Stimulated activated CD4-positive, alpha-beta T cell treated with anti-CD3 and anti-CD28 coated beads, Interleukin-1b, Interleukin-23, amount 100 ng/mL, for 1 hour (primary cell): ENCODE measurements at places on chromosomes 3 and 15.

- no peak for DNase-seq
Observed at GRCh38 chr3:195884691-195885035, 23.7 kb downstream of the TNK2 start.

DNA sequence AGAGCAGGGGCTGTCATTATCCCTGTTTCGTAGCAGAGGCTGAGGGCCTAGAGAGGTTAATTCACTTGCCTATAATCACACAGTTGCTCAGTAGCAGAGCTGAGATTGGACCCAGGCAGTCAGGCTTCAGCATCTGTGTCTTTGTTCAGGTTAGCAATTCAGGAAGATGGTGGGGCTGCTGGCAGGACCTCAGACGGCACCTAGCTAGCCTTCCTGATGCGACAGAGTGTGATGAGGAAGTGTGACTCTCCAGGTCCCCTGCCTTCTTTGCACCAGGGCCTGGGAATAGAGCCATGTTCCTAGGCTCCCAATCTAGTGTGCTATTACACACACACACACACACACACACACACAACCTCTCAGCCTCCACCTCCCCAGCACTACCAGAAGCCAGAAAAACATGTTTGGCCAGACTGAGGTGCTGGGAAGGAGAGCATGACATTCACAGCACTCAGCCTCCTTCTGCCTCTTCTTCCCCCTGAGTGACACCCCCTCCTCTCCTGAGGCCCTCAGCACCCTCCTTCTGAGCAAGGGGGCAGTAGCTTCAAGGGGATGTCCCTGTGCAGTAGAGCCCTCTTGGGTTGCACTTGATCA is 88.9 kb downstream of the TLE3 start:
- no peak for DNase-seq

DNA sequence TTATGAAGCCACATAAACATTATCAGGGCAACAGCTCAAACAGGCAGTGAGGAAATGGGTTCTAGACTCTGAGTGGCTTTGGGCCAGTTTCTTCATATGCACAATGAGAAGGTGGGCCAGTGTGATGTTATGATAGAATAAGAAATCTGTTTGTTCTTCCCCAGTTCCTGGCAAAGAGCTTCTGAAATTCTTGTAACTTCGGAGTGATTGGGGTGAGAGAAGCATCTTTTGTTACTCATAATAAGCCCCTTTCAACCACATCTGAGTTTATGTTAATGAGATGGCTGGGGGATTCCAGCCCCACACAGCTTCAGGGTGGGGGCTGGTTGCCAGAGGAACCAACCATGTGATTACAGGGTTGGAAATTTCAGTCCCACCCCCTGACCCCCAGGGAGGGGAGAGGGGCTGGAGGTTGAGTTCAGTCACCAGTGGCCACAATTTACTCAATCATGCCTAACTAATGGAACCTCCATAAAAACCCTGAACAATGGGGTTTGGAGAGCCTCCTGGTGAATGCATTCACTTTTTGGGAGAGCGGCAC is 57.0 kb upstream of the FRMD4B start:
- no peak for DNase-seq

DNA sequence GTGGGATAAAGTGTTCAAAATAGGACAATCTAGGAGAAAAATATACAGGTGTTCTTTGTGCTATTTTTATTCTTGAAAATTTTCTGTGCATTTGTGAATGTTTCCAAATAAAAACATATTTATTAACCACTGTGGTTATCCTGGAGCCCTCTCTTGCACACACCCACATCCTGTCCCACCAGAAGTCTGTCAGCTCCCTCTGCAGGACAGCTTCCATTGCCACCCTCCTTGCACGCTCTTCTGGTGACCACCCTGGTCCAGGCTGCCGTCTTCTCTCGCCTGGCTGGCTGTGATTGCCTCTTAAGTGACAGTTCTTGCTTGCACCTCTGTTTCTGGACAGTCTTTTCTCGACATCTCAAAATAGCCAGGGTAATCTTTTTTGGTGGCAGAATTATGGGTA is 394.0 kb downstream of the LRTM1 start:
- no peak for DNase-seq

DNA sequence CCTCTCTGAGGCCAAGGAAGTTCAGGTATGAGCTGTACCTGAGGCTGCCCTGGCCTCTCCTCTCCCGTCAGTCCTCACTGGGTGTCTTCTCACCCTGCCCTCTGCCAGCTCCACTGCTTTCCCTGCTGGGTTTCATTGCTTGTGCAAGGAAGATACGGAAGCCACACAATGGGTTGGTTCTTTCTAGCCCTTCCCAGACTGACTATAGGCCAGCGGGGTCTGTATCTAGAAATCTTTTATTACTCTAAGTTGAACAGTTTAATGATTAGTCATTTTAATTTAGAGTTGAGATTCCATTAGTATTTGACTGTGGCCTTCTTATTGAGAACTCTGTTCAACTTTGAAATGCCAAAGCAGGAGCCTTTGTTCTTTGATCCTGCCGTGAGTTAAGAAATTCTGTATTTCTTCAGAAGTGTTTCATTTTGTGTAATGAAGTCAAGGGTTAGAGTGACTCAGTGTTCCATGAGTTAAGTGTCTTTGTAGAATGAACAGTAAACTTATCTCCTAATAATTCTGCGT is 16.2 kb downstream of the C3orf62 start:
- no peak for DNase-seq

- no peak for DNase-seq
Observed at GRCh38 chr3:10526366-10526765, 21.0 kb upstream of the ATP2B2 start.

- no peak for DNase-seq
Observed at GRCh38 chr15:48006031-48006511, 114.7 kb upstream of the SLC24A5 start.

GRCh38 chr15:67024998-67025368 is 40.4 kb upstream of the SMAD3 start:
- DNase-seq: no peak

- no peak for DNase-seq
Observed at GRCh38 chr3:34056951-34057390, 258.5 kb downstream of the PDCD6IP start.

DNA sequence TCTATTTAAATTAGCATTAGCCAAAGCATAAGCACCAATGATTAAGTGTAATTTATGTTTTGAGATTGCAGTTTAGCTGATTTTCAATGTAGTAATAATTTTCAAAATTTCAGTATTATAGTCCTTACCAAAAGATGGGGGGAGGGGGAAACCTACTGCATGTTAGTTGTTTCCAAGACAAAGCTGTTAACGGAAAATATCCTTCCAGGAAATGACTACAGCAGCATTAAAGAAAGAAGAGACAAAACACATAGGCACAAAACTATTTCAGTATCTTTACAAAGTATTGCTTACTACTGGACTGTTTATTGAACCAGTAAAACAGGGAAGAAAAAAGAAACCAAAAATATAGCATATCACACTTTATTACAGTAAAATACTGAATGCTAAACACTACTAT is 10.5 kb downstream of the BNIP2 start:
- DNase-seq: no peak

- DNase-seq: no peak
Observed at GRCh38 chr3:171375666-171376595, 84.3 kb downstream of the TNIK start.

DNA sequence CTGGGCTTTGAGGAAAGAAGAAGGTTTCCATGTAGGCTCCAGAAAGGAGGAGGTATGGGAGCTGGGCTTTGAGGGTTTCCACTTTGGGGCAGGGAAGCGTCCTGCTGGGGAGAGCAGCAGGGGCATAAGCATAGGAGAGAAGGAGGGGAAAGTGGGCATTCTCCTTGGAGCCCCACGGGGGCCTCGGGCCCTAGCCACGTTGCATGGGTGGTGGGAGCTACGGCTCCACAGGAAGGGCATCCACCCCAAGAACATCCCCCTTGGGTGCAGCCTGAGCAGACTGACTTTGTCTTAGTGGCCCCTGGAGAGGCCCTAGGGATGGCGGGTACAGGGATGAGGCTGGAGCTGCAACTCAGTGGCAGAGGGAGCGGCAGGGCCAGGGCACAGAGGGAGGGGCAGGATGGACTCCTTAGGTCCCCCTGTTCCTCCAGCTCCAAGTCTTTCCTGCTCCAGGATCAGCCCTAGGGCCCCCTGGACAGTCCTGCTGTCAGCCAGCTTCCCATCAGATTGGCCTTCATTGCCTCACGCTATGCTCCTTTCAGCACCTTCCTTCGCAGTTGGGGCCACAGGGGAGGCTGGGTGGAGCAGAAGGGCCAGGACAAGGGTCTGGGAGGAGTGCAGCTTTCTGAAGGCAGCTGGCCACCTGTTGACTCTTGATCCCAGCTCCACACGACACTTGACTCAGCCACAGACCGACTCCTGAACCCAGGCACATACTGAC is 22.9 kb downstream of the PRR20G start:
- DNase-seq: no peak

GRCh38 chr3:142976621-142977398 is 13.3 kb upstream of the PAQR9 start:
- DNase-seq: no peak

GRCh38 chr3:107184375-107184774 is 192.9 kb upstream of the CCDC54 start:
- no peak for DNase-seq

GRCh38 chr3:157500232-157500631 is 3.0 kb downstream of the VEPH1 start:
- no peak for DNase-seq

GRCh38 chr15:64948916-64949315 is 37.2 kb downstream of the ANKDD1A start:
- no peak for DNase-seq

DNA sequence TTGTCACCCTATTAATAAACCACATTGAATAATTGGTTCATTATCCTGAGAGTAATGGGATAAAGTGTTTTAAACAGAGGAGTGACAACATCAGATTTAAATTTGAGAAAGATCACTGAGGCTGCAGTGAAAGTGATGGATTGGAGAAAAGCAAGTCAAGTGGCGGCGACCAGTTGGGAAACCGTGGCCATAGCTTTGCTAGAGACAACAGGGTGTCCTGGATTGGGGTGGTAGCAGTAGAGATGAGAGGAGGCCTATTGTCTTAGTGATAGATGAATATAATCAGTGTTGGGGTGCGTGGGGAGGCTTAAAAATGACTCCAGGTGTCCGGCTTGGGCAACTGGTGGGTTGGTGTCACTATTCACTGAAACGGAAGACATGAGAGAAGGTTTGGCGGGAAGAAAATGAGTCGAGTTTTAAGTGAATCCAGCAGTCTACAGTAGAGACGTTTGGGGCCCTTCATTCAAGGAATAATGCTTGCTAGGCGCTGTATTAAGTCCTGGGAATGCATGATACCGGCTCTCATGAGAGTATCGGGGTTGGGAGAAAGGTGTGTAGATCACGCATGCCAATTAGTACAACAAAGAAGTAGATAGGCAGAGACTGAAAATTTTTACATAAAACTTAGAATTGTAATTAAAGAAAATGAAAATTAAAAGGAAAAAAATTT is 819 bp downstream of the NEK4 start:
- DNase-seq: no peak

DNA sequence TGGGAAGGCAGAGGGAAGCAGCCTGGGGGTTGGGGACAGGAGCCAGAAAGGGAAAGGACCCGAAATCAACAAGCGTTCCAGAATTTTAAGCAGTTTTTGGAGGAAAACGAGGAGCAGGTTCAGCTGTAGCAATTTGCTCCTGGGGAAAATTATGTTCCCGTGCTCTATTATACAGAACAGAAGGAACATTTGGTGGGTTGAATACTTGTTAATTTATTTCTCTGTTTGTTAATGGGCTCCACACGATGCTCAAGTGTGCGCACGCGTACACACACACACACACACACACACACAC is 149.2 kb upstream of the LINGO1 start:
- DNase-seq: no peak

- no peak for DNase-seq
Observed at GRCh38 chr15:58260725-58261267, 122.6 kb downstream of the AQP9 start.

DNA sequence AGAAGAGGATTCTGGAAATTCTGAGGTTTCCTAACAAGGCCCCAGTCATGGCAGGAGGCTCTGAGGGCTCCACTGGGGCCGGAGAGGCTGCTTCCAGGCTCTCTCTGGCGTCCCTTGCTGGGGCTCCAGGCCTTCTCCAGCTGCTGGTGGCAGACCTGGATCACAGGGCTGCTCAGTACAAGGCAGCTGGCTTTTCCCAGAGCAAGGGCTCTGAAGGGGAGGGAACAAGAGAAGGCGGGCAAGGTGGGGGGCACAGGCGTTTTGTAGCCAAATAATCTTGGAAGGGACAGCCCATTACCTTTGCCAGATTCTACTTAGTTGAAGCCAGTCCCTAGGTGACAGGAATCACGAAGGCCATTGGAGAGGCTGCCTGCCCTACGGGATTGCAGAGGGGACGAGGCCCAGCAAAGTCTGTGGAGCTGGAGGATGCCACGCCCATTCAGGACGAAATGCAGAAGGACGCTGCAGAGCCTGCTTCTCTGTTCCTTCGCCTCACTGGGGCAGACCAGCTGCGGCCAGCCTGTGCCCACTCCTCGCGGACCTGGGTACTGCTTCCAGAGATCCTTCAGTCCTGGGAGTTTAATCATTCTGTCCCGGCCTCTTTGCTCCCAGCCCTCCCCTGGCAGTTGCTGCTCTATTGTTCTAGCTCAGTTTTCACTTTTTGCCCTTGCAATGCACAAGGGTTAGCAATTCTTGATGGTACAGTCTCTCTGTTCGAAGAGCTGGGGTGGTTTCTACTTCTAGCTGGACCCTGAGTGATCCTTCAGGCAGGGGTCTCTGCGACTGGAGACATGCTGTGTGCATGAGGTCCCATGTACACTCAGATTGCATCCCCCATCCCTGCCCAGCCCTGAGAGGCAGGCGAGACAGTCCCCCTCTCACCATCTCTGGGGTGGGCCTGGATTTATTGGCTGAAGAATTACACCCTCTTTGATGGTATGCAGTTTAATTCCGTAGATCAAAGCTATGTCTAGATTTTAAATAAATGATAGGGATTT is 149.3 kb upstream of the MEF2A start:
- DNase-seq: no peak

GRCh38 chr3:187568171-187568570 is 102.0 kb downstream of the SST start:
- no peak for DNase-seq

DNA sequence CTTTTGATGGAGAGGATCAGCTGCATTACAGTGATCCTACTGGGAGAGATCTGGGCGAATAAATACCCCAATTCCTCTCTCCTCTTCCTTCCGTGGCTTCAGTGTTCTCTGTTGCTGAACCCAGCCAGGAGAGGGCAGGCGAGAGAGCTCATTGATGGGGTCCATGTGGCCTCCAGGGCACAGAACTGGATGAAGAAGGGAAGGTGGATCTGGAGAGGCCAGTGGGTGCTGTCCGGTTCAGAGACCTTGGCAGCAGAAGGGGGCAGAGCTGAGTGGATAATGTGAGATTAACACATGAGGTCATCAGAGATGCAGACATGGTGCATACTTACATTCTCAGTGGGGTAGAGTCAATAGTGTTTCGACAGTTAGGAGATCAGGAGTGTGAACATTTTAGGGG is 193.6 kb downstream of the CLSTN2 start:
- DNase-seq: no peak

GRCh38 chr3:87272718-87273341 is 3.6 kb downstream of the POU1F1 start:
- no peak for DNase-seq

- no peak for DNase-seq
Observed at GRCh38 chr3:110070161-110070916, 733.0 kb upstream of the DPPA4 start.

GRCh38 chr15:62118520-62119226 is 46.4 kb downstream of the C2CD4B start:
- no peak for DNase-seq

- no peak for DNase-seq
Observed at GRCh38 chr3:43086460-43087165, 19.3 kb downstream of the POMGNT2 start.

GRCh38 chr3:99647081-99647480 is 8.7 kb downstream of the COL8A1 start:
- DNase-seq: no peak
